ENCODE measurements at places on chromosomes 7 and 10.

DNA sequence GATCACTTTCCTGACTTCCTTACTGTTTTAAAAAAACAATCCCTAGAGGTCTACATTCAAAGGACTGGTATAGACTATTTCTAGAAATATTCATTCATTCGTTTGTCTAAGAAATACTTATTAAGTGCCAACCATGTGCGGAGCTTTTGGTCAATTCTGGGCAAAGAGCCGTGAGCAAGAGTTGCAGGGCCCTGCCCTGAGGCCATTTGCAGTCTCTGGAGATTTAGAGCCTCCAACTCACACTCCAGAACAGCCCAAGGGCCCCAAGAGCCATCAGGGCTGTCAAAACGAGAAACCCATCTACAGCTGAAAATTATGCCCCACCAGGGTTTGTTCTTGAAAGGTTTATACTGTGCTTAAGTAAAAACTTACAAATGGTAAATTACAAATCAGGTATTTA is 16.2 kb downstream of the WDR91 start:
- DNase-seq = no peak

GRCh38 chr7:106766551-106766950 is 98.5 kb upstream of the PIK3CG start:
- DNase-seq = no peak

GRCh38 chr10:33155720-33156638 is 178.5 kb downstream of the NRP1 start:
- DNase-seq = no peak

DNA sequence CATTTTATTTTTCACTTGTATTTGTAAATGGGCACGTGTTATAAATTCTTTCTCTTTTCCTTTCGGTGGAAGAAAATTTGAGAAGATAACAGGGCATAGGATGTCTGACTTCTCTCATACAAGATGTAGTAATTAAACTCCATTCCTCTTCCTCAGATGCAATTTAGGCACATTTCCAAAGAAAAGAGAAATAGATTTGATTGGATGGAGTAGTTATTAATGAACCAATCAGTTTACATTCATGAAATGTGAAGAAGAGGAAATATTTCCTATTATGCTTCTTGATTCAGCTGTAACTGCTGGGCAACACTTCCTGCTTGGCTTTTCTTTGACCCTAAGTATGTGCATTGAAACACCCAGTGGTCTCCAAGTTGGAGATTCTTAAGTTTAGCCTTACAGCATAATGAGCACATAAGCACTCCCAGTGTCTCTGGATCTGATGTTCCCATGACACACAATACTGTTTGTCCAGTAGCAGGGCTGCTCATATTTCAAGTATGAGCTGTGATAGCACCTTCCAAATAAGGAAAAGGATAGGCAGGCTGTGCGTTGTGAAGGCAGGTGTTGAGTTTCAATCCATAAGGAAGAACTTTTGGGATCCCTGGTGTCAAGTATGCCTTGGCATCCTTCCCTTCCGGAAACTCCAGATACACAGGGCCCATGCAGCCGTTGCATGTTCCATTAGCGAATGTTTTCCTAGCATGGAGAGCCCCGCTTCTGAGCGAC is 33.4 kb upstream of the COBL start:
- no peak for DNase-seq

GRCh38 chr7:107461938-107462533 is 7.8 kb upstream of the GPR22 start:
- DNase-seq = no peak

GRCh38 chr10:63281967-63282366 is 148.8 kb downstream of the NRBF2 start:
- DNase-seq = no peak

DNA sequence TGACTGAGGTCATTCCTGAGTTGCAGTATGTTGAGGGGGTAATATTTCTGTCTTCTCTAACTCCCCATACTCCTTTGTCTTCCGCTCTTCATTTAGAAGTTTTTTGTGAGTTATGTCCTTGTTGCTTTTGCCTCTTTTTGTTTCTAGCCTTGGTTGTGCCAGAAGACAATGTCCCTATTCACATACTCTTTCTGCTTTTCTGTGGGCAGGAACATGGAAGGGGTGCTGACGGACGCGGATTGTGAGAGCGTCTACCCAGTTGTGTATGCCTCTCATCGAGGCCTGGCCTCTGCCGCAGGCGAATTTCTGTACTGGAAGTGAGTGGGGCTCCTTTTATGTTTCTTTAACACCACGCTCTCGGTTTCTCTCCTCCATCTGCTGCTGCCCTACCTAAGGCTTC is 20.5 kb downstream of the STAG3 start:
- no peak for DNase-seq

- DNase-seq = no peak
Measured at GRCh38 chr7:16660702-16661464, 14.9 kb downstream of the BZW2 start.

GRCh38 chr10:132943058-132943790 is 854 bp upstream of the CFAP46 start:
- no peak for DNase-seq

DNA sequence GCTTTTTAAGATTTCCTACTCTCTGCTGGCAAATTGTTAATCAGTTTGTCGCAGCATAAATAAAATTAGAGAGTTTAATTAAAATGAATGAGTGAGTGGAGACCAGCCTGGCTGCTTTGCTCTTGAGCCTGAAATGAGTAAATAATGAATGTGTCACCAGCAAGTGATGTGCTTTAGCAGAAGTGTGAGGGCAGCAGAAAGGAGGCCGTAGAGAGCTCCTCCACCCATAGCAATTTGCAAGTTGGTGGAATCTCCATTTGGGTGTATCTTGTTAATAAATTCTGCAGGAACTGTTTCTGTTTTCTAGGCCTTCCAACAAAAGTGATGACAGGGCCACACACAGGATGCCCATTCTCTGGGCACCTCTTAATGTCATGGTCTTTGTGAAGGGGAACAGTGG is 18.8 kb upstream of the ERCC6 start:
- no peak for DNase-seq

- DNase-seq = no peak
Measured at GRCh38 chr7:83629117-83629880, 19.6 kb downstream of the SEMA3E start.

DNA sequence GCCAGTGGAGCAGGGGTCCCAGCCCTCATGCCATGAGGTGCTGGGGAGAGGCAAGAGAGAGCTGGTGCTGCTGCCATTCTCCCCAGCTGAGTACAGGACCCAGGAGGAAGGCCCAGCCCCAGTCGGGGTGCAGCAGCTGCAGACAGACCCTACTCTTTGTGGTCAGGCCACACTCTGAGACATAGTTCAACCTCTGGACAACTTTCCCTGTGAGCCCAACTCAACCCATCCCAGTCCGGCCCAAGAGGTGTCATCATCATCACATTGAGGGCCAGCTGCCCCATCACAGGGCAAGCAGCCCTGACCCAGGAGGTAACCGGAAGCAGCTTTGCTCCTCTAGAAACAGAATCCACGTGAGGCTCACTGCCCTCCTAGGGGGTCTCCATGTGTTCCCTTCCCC is 133.8 kb upstream of the KCNMA1 start:
- DNase-seq = no peak

GRCh38 chr10:119872860-119873681 is 428 bp upstream of the MCMBP start:
- DNase-seq = peak; percentile 64

GRCh38 chr10:34743814-34744213 is 71.3 kb downstream of the PARD3 start:
- no peak for DNase-seq

- DNase-seq = no peak
Measured at GRCh38 chr10:17805330-17805729, 3.8 kb upstream of the MRC1 start.

DNA sequence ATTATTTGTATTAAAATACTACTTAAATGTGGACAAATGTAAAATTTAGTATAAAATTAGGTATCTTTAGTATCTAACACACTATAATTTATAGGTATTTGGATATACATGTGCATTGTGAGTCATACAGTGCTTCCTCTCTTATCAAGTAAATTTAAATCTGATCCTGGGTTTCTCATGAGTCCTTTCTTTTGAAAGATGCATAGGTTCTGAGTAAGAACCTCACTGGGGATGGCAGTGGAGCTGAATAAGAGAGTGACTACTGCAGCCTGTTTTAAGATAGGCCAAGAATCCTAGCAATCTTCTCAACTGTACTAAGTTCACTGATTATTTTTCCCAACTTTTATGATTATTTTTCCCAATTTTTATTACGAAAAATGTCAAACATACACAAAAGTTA is 16.2 kb downstream of the CEP55 start:
- DNase-seq = no peak

- DNase-seq = no peak
Measured at GRCh38 chr7:120181499-120181898, 91.5 kb upstream of the KCND2 start.

- no peak for DNase-seq
Measured at GRCh38 chr10:2782265-2782664, 285.1 kb upstream of the PFKP start.

GRCh38 chr10:91549262-91549661 is 83.6 kb downstream of the PPP1R3C start:
- no peak for DNase-seq

GRCh38 chr7:90190995-90191394 is 20.5 kb upstream of the STEAP2 start:
- DNase-seq = no peak

- DNase-seq = no peak
Measured at GRCh38 chr10:132059760-132060508, 5.8 kb upstream of the JAKMIP3 start.

DNA sequence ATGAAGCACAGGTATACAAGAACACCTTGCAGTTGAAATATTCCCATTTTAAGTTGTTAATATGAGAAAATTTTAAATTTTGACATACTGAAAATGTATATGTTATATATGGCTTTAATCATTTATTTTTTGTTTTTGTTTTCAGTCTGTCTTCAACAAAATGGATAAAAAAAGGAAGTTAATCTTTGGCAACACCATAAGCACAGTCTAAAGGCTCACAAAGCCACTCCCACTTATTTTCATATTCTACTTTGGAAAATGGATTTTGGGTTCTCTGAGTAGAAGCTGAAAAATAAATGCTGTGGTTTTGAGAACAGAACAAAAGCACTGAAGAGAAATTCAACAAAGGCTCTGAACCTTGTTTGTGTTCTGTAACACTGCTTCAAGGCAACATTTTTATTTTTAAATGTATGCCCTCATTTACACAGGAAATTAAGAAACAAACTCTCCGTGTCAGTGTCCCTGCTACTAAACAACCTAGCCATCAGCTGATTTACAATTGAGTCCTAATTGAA is 81.3 kb upstream of the LRRN3 start:
- no peak for DNase-seq

DNA sequence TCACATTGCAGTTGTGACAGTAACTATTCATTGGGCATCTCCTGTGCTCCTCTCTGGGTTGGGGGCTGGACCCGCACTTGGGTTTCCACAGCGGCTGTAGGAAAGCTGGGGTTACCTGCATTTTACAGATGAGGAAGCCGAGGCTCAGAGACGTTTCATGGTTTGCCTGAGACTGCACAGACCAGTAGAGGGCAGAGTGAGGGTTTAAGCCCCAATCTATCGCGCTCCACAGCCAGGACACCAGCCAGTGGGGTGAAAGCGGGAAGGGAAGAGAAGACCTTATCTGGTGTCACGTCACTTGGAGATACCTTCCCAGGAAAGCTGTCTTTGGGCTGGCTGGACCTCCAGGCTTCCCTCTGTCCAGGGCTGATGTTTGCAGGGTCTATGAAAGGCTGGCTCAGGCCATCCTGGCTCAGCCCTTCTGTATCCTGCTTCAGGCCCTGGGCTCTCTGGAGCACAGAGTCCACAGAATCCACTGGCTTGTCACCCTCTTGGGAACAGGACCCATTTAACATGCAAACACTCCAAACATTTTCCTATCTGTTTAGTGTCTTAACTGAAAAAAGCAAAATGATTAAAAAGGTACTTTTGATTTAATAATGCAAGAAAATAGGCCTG is 167.7 kb downstream of the EMX2 start:
- no peak for DNase-seq

- DNase-seq = no peak
Measured at GRCh38 chr7:137266764-137267163, 76.8 kb downstream of the PTN start.

GRCh38 chr7:5333121-5334045 is 50.6 kb downstream of the SLC29A4 start:
- no peak for DNase-seq

DNA sequence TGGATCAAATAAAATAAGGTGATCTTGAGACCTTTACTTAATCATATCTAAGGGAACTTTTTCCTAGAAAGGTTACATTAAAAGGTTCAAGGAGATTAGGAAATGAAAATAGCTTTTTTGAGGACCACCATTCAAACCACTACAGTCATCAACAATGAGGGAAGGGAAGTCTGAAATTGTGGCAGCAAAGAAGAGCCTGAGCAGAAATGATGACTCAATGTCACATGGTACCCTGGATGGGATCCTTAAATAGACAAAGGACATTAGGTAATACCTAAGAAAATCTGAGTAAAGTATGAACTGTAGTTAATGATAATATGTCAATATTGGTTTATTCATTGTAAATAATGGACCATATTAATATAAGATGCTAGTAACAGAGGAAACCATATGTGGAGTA is 236.0 kb downstream of the SEMA3D start:
- DNase-seq = no peak

- DNase-seq = no peak
Measured at GRCh38 chr10:55330486-55330885, 529.5 kb upstream of the PCDH15 start.

GRCh38 chr7:2404714-2405119 is 1.3 kb downstream of the CHST12 start:
- DNase-seq = no peak

- no peak for DNase-seq
Measured at GRCh38 chr10:50497758-50498157, 126.0 kb downstream of the SGMS1 start.

- no peak for DNase-seq
Measured at GRCh38 chr10:104923501-104923900, 282.4 kb downstream of the SORCS3 start.

GRCh38 chr10:128098631-128099030 is 27.6 kb downstream of the MKI67 start:
- DNase-seq = no peak

DNA sequence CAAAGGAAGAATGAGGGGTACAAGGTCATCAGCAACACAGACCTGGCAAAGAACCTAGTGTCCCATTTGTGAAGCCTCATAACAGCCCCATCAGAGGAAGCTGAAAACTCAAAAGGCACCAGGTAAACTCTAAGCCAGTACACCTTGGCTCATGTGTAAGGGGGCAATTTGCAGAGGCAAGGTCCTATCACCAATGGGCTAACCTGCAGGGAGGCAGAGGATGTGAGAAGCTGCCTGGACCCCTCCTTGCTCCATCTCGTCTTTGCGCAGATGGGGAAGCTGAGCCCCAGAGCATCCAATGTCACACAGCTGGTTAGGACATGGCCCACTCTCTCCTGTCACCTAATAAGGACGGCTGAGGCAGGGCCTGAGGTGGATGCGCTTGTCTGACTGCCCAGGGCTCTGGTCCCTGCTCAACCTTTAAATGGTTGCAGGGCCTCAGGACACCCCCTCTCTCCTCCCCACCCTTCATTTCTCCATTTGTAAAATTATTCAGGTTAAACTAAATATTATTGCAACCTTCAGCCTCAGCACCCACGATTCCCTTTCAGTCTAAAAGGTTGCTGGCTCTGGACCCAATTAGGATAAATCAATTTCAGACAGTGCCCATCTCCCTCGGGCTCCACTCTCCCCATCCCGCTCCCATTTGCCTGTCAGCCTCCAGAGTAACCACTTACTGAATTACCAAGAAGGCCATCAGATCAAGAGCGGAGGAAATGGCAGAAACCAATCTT is 135.3 kb downstream of the OAT start:
- DNase-seq = no peak

- no peak for DNase-seq
Measured at GRCh38 chr7:50783801-50784507, 1.3 kb upstream of the GRB10 start.

GRCh38 chr7:6164491-6164890 is 107.9 kb downstream of the CYTH3 start:
- DNase-seq = no peak

GRCh38 chr10:112728118-112728883 is 221.7 kb upstream of the TCF7L2 start:
- DNase-seq = no peak

Measured in stimulated activated CD4-positive, alpha-beta T cell treated with anti-CD3 and anti-CD28 coated beads, Interleukin-1b, Interleukin-23, amount 100 ng/mL, for 1 hour (primary cell).